OCI-LY7 (cell line): ENCODE measurements at places on chromosomes 4 and X.
A peak's percentile ranks its signal among the peaks of the same experiment; 100 is the strongest.

DNA sequence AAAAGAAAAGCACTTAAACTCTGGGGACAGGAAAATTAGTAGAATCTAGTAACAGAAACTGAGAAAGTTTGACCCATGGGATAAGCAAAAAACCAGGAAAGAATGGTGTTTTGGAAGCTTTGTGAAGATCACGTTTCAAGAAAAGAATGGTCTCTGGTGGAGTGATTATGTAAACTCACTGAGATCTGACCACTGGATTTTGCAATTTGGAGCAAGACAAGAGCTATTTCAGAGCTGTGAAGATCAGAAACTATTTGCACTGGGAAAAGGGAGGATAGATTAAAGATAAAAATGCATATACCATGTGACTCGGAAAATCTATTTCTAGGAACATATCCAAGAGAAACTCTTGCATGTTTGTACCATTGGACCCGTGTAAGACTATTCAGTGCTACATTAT lies 4.3 kb downstream of the TMPRSS11D start:
- DNase-seq = no peak

GRCh38 chrX:10979956-10980355 lies 131.2 kb upstream of the HCCS start:
- no peak for DNase-seq

GRCh38 chr4:12211636-12212035 lies 782.9 kb upstream of the HS3ST1 start:
- no peak for DNase-seq

DNA sequence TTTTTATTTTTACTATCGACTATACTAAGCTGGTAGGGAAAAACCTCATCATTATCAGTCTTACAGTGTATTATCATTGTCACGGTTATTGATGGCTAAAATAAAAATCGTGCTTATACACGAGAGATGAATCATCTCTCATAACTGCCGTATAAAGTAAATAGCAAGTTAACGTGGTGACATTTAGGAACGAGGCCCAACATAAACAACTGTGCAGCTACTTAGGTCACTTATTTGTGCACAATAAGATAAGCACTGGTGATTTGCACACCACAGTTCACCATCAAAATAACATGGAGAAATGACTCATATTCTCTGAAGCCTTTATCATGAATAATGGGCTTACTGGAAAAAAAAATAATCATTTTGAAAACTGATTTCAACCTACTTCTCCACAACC lies 482.0 kb upstream of the TENM3 start:
- DNase-seq = no peak

GRCh38 chrX:107445146-107445545 lies 4.3 kb upstream of the FRMPD3 start:
- DNase-seq = no peak

GRCh38 chr4:174120446-174121295 lies 162.8 kb downstream of the FBXO8 start:
- peak; percentile 50 for DNase-seq

- DNase-seq = peak; percentile 62
These were observed at the start of gene MPP1 for GRCh38 chrX:154804957-154805695. Gene MPP1 (minus strand): TSS chrX:154805485. CDS start chrX:154805373, 112 bp downstream.

DNA sequence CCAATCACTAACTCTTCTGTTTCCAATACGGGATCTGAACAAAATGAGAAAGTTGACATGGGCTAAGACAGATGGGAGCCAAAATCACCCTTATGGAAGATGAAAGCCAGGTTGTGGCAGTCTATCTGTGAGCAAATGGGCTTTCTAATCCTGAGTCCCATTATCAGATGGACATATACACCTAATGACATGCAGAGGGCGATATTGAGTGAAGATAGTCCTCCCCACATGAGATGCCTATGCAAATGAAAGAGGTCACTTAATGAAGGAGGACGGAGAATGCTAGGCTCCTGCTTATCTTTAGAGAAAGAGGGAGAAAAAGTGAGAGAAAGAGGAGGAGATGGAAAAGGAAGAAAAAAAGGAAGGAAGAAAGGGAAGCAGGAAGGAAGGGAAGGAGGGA lies 547.5 kb downstream of the NLGN4X start:
- DNase-seq = peak; percentile 11

- no peak for DNase-seq
These were observed 9.0 kb upstream of the PAGE5 start for GRCh38 chrX:55210931-55211677.

GRCh38 chr4:101141230-101141629 lies 206.1 kb downstream of the PPP3CA start:
- DNase-seq = no peak

- DNase-seq = no peak
These were observed 200.0 kb downstream of the TBCK start for GRCh38 chr4:106116025-106116424.

- DNase-seq = no peak
These were observed 98.9 kb upstream of the SH3RF1 start for GRCh38 chr4:169369634-169370033.

- DNase-seq = no peak
These were observed 76.7 kb upstream of the HS3ST1 start for GRCh38 chr4:11505221-11505971.

DNA sequence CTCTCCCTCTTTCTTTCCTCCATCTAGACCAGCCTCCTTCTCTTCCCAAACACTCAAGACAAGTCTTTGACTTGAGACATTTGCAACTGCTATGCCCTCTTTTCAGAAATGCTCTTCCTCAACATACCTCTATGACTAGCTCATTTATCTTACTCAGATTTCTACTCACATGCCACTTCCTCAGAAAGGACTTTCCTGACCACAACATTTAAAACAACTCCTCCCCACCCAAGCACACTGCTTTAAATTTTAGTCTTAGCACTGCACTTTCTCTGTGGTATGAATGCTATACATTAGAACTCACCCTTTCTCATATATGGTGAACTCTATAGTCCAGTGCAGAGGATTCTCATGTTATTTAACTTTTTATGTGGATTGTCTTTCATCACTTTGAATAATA lies 28.4 kb upstream of the SULT1E1 start:
- no peak for DNase-seq

DNA sequence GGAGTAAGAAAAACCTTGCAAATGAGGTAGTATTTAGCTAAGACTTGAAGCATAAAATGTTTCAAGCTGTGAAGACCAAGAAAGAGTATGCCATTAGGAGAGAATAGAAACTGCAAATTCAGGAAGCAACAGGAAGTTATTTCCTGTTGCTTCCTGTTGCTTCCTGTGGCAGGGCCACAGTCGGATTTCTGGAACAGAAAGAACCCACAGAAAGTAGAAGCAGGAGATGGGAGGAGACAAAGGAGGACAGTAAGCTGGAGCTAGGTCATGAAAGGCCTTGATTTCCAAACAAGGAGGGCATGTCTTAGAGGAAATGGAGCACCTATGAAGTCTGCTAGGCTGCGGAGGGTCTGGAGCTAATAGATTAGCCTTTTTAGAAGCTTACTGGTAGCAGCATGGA lies 17.2 kb downstream of the ASB11 start:
- no peak for DNase-seq

- no peak for DNase-seq
These were observed 28.2 kb upstream of the GPR78 start for GRCh38 chr4:8552024-8552423.

GRCh38 chr4:64538219-64538618 lies 129.0 kb upstream of the TECRL start:
- DNase-seq = no peak

DNA sequence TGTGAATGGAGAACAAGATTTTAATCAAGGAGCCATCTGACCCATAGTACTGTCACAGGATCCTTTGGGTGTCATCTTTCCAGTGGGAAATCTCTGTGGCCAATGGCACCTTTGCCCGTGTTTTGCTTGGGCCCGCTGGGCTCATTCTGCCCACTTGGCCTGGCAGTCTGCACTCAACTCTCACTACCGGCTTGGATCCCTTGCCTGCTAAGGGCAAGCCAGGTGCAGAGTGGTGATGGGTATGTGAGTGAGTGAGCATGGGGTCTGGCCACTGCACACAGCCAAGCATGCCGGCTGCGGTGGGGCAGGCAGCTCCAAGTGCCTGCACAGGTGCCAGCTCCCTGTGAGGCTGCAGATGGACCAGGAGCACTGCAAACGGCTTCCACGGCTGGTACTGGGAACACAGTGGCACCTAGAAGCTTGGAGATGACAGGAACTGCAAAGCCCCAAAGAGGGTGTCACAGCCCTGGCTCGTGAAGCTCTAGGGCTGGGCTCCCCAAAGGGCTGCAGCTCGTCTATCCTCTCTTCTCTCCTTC lies 454.5 kb downstream of the TMA16 start:
- DNase-seq = no peak

GRCh38 chr4:74218201-74218600 lies 60.3 kb downstream of the MTHFD2L start:
- DNase-seq = no peak

DNA sequence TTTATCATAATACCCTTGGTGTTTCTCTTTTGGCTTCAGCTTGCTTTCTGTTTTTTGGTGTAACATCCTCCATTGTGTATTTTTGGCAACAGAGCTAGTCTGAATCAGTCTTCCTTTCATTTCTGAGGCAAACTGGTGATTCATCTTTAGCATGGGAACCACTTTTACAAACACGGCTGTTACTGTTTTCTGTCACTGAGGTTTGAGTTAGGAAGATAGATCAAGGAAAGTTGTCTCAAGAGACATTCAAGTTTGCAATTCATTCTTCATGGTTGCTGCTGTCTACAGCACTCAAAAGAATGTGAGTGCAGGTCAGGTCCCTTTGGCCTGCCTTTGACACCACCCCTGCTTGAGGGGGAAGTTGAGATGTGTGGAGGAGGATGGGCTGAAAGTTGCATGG lies 36.3 kb downstream of the IL21 start:
- DNase-seq = no peak
